SW 1271 (cell line): ENCODE measurements at places on chromosomes 12 and 14.

GRCh38 chr14:22811722-22812121, 3.5 kb downstream of the SLC7A7 start:
- no peak for DNase-seq

- DNase-seq, result no peak
Measured at GRCh38 chr14:76510181-76510580, 134.2 kb downstream of the ESRRB start.

DNA sequence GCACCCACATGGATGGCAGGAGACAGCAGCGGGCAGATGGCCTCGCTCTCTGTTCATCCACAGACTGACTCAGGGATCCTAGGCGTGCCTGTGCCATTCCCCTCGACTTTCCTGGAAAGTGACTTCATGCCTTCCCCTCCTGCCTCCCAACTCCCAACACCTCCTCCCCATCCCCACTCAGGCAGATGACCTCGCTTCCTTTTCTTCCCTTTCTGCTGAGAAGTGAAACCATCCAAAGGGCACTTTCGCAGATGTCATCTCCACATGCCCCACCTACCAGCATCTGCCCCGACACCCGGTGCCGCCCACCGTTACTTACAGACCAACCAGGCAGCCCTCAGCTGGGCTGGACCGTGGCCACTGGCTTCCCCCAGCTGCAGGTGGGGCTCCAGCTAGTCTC, 29.6 kb downstream of the BEGAIN start:
- DNase-seq, result no peak

DNA sequence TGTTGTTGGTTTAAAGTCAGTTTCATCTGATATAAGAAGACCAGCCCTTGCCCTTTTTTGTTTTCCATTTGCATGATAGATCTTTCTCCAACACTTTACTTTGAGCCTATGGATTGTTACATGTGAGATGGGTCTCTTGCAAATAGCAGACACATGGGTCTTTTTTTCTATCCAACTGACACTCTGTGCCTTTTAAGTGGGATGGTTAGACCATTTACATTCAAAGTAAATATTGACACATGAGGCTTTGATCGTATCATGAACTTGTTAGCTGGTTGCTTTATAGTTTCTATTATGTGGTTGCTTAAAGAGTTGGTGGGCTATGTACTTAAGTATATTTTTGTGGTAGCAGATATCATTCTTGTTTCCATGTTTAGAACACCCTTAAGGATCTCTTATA, 213.4 kb upstream of the G2E3 start:
- DNase-seq, result no peak

DNA sequence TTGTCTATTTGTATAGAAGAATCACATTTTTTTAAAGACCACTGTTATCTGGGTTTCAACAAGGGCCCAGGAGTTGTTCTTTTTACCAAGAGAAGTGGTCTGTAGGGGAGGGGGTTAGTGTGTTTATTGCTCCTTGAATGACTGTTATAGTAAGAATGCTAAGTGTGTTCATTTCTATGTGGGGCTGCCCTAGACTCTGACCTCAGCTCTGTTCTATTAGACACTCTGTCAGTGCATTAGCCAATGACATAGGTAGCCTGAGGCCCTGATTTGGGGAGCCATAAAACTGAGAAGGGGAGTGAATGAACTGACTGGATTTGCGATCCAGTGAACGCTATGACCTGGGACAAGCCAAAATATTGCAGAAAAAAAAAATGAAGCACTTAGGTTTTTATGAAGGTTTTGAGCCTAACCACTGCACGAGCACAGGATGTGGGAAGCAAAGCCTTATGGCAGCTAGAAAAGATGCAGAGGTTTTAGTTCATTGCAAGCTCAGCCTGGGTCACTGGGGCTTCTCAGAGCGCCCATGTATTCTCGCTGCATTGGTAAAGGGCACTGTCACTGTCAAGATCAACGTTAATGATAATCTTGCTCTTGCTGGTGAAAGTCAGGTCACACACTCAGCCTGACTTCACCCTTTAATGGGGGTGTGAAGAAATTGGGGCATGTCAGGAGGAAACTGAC, 63.8 kb downstream of the PRKCH start:
- DNase-seq, result no peak

GRCh38 chr12:67774983-67775587, 126.5 kb downstream of the DYRK2 start:
- no peak for DNase-seq

- DNase-seq, result no peak
Measured at GRCh38 chr14:69044965-69045555, 66.0 kb upstream of the ACTN1 start.

DNA sequence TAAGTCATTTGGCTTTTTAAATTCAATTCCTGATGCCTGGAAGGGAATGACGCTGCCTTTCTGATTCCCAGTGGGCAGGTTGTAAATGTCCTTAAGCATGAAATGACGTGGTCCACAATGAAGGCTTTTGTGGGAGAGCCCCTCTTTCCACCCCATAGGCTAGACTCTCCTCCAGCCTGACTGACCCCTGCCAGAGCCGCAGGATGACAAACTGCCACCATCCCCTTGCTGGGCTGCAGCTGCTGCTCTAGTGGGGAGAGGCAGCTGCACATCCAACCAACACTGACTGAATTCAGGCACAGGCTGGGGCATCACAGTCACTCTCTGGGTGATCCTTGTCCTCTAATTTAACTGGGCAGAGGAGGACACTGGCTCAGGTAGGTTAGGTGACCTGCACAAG, 6.3 kb downstream of the TSPAN11 start:
- no peak for DNase-seq

DNA sequence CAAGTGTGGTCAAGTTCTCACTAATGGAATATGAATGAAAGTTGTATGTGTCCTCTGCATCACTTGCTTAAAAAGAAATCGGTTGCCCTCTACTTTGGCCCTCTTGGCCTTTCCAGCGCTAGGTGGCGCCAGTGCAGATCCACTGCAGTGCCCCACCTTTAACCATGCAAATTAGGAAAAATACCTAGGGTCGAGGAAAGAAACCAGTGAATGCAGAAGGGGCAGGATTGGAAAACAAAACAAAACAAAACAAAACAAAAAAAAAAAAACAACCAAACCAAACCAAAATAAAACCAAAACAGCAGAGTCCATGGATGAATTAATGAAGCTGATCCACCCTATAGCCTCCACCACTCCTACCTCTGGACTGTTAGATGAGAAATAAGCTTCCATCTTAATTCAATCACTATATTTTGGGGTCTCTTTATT, 12.9 kb upstream of the NEMF start:
- DNase-seq, result peak; percentile 73

DNA sequence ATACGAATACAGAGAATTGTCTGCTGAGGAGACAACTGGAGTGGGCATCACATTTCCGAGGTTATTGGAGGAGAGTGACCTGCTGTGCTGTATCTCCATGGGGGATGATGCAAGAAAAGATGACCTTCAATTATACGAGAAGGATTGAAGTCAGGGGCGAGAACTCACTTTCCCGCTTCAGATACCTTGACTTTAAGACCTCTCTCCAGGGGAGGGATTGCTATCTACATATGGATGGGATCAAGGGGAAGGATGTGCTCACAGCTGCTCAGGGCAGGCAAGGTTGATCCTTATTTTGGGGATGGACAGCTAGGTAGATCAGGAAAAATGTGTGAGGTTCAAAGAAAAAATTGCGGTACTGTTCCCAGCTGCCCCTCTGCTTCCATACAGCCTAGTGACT, 24.4 kb downstream of the NEUROD4 start:
- DNase-seq, result no peak

- DNase-seq, result peak; percentile 55
Measured at GRCh38 chr12:12561371-12562015, 1.2 kb downstream of the DUSP16 start.

- no peak for DNase-seq
Measured at GRCh38 chr12:108181095-108181454, 52.0 kb downstream of the WSCD2 start.

GRCh38 chr14:68154275-68154674, 334.7 kb downstream of the RAD51B start:
- no peak for DNase-seq

DNA sequence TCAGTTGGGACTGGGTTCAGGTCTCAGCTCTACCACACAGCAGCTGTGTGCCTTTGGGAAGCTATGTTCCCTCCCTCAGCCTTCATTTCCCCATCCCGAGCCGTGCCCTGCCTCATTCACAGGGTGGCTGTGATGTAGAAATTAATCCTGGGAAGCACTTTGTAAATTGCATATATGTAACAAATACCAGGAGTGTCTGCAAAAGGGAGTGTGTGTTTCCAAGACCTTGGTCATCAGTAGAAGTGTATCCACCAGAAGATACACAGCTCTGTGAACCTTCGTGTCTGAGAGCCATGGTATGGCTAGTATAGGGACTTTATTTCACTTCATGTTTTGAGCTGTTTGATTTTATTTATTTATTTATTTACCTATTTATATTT, 26.1 kb downstream of the ALDH2 start:
- DNase-seq, result no peak

GRCh38 chr14:100982353-100982752, 78.8 kb upstream of the RTL1 start:
- DNase-seq, result no peak

- DNase-seq, result no peak
Measured at GRCh38 chr14:51626788-51627187, 24.9 kb upstream of the FRMD6 start.

- DNase-seq, result no peak
Measured at GRCh38 chr12:32680787-32681186, 1.7 kb downstream of the DNM1L start.

DNA sequence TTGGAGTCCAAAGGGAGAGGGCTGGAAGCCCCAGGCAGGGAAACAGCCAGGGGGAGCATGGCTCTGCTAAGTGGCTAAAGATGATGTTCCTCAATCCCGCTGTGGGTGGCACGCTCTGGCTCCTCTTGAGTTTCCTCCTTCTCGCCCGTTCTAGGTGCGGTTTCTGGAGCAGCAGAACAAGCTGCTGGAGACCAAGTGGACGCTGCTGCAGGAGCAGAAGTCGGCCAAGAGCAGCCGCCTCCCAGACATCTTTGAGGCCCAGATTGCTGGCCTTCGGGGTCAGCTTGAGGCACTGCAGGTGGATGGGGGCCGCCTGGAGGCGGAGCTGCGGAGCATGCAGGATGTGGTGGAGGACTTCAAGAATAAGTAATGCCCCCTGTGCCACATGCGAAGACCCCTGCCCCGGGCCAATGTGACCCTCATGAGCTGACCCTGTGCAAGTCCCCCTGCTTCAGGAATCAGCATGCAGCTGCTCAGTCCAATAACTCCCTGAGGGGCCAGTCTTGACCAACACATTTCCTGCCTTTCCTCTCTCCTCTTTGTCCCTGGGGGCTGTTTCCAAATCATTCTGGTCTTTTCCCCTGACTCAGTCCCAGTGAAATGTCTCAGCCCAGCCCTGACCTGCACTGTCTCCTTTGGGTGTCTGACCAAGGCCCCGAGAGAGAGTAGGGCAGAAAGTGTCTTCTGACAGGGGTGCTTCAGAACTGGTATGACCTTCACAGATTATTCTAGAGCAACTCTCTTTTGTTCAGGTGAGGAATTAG, 2.1 kb downstream of the KRT7 start:
- no peak for DNase-seq

GRCh38 chr12:121295746-121296617, 527 bp downstream of the CAMKK2 start:
- no peak for DNase-seq

- DNase-seq, result peak; percentile 61
Measured at GRCh38 chr12:56628671-56629458, 1.3 kb downstream of the BAZ2A start.

DNA sequence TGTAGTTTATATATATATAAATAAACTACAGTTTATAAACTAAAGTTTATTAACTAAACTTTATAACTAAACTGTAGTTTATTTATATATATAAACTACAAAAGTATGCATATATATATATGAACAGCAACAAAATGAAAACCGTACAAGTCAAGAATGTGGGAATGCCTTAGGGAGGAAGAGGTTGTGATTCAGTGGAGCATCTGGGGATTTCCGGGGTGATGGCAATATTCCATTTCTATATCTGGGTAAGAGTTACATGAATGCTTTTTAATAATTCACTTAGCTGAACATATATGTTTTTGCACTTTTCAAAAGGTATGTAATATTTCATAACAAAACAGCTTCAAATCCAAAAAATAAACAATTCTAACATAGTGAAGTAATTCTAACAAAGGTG, 30.1 kb upstream of the CAND1 start:
- DNase-seq, result no peak

- DNase-seq, result no peak
Measured at GRCh38 chr12:31868965-31869364, 90.2 kb upstream of the RESF1 start.
